ENCODE measurements at places on chromosomes 3 and 15. TPM values are rescaled to one million over a fixed set of nuclear protein-coding genes. Genes with fewer than 3 reads are reported as not detected.
A peak's percentile ranks its signal among the peaks of the same experiment; 100 is the strongest.

The IL12A gene
- total RNA-seq, result 0.29 TPM

The TRIM42 gene
- not detected for total RNA-seq

The ARPP21 gene
- 0.29 TPM for total RNA-seq

The LAMB2 gene
- total RNA-seq, result 310 TPM

The CLRN1 gene
- not detected for total RNA-seq

The KBTBD12 gene
- total RNA-seq, result 0.10 TPM

DNA sequence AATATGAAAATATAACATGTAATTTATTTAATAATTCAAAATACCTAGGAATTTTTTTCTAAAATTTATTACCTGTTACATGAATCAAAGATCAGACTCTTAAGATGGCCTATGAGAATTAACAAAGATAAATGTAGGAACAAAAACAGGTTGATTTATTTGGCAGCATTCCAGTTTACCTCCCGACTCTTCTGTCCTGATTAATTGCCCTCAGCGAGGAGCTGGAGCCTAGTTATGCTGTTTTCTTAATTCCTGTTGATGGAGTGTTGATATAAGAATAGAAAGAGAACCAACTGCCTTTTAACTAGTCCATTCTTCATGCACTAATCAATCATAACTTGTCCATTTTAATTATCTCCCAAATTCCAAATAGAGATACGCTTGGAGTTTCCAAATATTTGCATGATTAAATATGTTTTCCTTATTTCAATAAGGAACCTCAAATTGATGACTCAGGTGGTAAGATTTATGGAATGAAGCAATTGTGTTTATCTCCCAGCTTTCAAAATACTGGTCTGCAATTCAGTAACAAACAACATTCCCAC, 10.6 kb upstream of the CPB1 start:
- no peak for DNase-seq

GRCh38 chr15:33194237-33194636, 277 bp downstream of the FMN1 start:
- DNase-seq, result no peak

GRCh38 chr3:176920766-176921160, 276.5 kb downstream of the TBL1XR1 start:
- DNase-seq, result no peak

GRCh38 chr3:79167651-79168416, 600.0 kb downstream of the ROBO1 start:
- DNase-seq, result no peak

DNA sequence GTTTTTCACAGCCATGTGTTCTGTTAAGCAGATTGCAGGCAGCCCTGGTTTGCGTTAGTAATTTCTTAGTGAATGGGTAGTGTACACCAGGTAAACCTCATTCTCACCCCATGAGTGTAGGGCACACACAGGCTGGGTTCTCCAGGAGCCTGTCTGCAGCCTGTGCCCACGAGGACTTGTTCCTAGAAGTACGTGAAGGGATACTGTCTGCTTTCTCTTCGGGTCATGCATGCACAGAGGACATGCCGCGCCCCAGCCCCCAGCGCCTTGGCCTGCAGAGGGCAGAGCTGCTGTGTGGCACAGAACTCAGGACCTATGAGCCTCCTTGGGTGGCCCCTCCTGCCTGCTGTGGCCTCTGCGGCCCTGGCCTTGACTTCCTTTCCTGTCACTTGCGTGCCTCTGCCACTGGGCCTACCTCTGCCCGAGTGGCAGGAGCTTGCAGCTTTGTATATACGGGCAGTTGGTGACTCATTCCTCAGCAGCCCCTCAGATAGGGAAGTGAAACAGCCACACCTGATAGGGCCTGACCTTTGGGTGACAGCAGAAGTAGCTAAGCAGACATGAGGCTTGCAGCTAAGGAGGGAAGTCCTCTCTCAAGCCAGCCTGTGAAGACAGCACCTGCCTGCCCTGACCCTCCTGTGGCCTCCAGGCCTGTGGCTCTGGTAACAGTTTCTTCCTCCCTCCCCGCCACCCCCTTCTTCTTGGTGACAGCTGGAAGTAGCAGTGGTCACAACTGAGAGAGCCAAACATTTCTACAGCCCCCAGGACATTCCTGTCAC, 19.5 kb downstream of the PPCDC start:
- DNase-seq, result peak; percentile 94

- DNase-seq, result no peak
These were observed 155.6 kb downstream of the STXBP5L start for GRCh38 chr3:121063628-121064027.

- no peak for DNase-seq
These were observed 33.8 kb upstream of the GYG1 start for GRCh38 chr3:148957586-148957985.

GRCh38 chr3:107813026-107813425, 277.8 kb downstream of the CD47 start:
- no peak for DNase-seq

- no peak for DNase-seq
These were observed 1.7 kb upstream of the C3orf33 start for GRCh38 chr3:155807823-155808222.

- no peak for DNase-seq
These were observed 35.0 kb downstream of the GSK3B start for GRCh38 chr3:120059081-120059864.

GRCh38 chr3:16506884-16507577, 6.5 kb downstream of the RFTN1 start:
- no peak for DNase-seq
